ENCODE measurements at places on chromosomes 12 and 14.

DNA sequence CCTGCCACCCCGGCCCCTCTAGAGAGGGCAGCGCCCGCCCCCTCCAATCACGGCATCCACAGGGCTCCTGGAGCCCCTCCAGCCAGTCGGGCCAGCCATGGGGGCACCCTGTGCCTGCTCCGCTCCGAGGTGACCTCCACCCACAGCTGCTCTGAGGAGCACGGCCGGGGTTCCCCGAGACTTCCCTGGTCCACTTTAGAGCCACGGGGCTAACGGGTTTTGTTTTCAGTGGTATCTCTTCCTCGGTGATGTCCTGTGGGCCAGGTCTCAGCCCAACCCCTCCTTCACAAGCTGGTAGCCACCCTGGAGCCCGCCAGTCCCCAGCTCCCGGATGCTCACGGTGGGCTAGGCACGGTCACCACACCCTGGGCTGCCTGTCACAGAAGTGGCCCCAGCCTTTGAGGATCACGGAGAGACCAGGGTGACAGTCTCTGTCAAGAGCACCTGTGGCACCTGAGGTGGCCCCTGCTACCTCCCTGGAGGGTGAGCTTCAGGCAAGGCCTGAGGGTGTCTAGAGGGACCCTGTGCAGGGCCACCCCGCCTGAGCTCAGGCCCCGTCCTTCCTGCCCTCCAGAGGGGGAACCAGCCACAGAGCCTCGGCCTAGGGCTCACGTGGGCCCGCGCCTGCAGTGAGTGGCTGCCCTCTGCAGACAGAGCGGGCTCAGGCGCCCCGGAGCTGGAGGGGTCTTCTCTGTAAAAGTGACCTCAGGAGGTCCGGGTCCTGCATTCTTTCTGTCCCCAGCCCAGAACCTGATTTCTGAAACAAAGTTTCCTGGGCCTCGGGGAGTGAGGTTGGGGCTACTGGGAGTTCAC is 146.0 kb upstream of the C14orf180 start:
- no peak for DNase-seq

DNA sequence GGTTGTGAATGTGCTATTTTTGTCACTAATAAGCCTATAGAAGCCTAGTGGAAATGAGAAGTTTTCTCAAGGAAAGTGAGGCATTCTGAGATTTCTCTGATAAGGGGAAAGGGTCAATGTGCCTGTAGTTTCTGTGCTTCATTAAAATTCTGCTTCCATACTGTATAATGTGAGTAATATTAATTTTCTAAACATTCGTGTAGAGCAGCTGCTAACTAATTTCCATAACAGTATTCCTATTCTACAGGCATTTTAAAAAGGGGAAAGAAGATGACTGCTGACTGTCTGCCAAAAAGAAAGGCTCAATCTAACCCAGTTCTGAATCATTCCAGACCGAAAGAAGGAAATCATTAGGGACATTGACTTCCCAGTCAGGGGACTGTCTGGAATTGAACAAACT is 293.3 kb upstream of the TMPO start:
- no peak for DNase-seq

GRCh38 chr12:1519642-1520041 is 74.7 kb downstream of the FBXL14 start:
- DNase-seq, result no peak

- DNase-seq, result no peak
Measured at GRCh38 chr12:58919231-58920101, 838 bp downstream of the LRIG3 start.

- no peak for DNase-seq
Measured at GRCh38 chr14:21034707-21035106, at the start of gene RNASE13. Gene RNASE13, minus strand, starts transcription at chr14:21034807. Its CDS starts 519 bp downstream, at chr14:21034288.

DNA sequence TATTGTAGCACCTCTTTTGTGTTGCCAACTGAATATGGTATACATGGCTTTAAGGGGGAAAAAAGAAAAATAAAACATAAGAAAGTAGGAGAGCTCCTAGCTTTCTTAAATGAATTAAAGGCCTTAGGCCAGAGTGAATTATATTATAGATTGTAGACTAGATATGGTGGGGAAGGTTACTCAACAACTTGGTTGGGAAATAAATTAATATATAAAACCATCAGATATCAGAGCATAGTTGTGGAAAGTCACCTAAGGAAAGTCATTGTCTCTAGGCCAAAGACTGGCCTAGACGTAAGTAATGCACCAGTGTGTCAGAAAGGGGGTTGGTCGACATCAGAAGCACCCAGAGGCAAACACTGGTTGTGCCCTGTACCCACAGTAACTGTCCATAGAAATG is 391.8 kb downstream of the RAD51B start:
- no peak for DNase-seq

GRCh38 chr12:50708631-50709030 is 55.3 kb upstream of the ATF1 start:
- no peak for DNase-seq

DNA sequence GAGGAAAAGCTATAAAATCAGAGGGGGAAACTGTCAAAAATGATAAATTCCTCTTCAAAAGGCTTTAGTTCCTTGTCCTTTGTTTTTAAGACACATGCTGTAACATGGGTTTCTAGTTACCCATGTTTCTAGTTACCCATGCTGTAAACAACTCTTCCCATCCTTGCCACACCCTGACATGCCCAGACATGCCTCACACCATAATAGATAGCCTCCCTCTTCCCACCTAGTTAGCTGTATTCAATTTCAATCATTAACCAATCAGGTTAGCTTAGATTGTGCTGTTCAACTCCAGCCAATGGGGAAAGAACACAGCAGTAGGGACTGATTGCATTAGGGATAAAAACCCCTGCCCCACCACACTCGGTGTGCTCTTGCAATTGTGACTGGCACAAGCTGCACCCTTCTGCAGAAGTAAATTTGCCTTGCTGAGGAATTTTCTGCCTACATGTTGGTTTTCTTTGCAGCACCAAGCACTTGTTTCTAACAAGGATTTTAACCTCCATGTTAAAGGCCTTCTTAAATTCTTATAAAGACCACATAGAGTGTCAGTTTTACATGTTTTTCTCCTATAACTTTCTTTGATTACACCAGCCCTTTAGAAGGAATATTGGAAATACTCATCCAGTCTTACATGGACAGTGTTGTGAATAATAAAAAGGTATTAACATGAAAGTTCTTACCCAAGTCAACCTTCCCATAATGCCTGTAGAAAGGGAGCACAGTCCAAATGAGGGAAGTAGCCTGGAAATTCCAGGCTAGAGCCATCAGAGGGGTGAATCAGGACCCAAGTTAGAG is 32.5 kb upstream of the LALBA start:
- no peak for DNase-seq

DNA sequence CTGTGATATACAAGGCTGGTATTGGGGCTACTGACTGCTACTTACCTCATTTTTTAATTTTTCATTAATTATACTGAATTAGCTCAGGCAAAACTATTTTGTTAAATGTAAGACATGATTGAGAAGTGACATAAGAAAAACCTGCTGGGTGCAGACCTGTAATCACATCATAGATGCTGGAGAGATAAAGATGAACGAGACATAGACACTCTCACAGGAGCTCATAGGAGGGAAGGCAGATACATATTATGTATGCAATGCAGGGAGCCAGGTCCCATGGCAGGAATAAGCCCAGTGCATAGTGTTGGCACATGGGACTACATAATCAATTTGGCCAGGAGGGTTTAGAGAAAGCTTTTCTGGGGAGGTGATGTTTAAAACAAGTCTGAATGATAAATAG is 74.9 kb downstream of the PRKCH start:
- no peak for DNase-seq

DNA sequence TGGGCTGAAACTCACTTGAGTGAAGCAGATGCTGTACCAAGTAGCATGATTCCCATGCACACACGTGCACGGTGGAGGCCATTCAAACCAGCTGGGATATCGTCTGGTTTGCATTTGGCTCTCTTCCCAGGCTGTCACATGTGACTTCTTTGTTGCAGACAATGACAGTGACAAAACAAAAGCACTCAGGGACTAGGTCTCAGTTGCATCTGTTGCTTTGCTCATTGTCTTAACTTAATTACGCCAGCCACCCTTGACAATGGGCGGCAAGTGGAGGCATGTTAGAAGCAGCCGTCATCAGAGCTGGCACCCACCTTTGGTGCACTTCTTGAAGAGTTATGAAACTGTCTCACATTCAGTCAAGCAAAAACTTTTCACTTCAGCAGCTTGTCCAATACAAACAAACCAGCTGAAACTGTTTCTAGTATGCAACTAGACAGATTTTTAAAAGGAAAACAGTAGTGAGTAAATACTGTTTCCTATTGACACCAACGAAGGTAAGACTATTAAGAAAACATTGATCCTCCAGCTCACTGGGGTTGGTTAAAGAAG is 74.3 kb downstream of the IGF1 start:
- DNase-seq, result no peak

DNA sequence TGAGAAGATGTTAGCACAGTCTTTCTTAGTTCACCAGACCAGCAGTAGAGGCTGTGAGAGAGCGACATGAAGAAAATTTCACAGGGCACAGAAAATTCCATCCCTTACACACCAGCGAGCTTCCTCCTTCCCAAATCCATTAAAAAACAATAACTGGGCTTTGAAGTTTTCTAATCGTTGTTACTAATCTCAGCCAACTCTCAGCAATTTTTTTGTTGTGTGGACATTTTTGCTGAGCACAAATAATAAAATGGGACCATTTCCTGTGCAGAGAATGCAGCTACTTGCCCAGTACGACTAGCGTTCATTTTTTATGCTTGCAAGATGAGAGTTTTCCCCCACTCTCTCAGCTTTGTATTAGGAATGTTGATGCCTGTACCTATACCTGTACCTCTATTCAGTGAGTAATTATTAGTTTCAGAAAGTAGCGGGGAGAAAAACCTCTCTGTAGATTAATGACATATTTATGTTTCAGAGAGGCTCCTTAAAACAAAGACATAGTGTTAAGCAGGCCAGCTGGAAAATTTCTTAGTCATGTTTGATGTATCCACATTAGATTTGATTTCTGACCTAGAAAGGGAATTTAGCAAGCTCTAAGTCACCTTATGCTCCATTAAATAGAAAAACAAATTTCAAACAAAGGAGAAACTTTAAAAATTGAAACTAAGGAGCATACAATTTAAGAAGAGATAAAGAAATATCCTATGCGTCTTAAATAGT is 146.5 kb downstream of the SRGAP1 start:
- DNase-seq, result no peak

DNA sequence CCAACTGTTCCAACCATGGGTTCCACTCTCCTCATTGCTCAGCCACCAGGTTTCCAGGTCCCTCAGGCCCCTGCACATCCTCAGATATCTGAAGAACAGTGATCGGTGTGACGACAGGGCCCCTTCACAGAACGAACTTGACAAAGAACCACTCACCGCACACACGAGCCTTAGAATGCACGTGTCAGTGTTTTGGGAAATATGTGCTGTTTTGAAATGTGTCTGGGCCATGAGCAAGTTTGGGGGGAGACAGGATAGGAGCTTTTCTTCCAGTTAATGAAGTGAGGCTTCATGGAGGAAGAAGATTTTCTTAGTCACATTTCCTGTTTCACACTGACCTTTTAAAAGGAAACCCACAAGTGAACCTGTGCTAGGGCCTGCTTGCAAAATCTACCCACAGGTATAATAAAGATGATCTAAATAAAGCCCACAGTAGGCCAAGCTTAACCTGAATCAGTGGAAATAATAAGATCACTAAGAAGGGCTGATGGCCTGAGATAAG is 58.6 kb downstream of the ZFP36L1 start:
- DNase-seq, result no peak

DNA sequence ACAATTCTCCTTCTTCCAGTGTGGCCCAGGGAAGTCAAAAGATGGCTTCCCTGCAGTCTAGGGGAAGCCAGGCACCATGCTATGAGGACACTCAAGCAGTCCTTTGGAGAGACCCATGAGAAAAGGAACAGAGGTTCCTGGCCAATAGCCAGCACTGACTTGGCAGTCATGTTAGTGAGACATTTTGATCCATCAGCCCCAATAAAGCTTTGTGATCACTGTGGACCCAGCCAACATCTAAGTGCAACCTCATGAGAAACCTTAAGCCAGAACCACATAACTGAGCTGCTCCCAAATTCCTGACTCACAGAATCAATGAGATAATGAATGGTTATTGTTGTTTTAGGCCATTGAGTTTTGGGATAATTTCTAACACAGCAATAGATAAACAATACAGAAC is 51.0 kb upstream of the NAP1L1 start:
- DNase-seq, result no peak

DNA sequence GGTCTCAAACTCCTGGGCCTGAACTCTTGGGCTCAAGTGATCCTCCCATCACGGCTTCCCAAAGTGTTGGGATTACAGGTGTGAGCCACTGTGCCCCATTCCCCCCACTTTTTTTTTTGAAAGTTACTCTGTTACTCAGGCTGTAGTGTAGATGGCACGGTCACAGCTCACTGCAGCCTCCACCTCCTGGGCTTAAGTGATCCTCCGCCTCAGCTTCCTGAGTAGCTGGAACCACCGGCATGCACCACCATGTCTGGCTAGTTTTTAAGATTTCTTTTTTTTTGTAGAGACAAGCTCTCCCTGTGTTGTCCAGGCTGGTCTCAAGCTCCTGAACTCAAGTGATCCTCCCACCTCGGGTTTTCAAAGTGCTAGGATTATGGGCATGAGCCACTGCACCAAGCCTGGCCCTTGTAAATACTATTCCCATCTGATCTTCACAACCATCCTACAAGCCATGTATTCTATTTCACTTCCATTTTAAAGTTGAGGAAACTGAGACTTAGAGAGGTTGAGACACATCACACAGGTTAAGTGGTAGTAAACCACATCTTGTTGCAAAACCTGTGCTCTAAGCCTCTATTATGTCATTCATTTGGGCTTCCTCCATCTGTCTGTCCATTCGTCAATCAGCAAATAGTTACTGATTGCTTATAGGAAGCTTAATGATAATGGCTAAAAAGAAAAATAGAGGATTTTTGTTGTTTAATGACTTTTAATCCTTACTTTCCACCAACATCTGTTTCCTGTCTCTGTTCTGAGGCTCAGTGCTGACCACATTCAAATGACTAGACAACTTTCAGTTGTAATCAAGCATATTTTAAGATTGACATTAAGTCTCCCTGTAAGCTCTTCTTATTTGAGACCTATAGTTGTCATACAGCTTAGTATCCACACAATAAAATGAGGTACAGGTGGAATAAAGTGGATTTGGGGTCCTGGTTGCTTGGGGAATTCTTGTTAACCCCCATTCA is 9.2 kb downstream of the ASCL4 start:
- no peak for DNase-seq

DNA sequence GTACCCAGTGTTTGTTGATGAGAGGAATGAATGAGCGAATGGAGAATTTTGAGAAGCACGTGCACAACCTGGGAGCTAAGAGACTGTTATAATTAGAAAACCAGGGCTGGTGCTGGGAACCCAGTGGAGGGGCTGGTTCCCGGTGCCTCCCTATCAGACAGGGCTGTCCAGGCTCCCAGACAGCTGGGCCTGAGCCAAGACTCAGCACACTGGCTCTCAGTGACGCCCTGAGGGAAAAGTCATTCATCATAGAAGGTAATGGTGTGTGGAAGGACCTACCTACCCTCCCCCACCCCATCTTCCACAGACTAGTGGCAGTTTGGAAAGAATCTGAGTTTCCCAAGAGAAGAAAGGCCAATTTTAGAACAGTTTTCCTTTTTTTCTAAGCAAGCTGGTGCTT is 34.7 kb downstream of the KCNA5 start:
- no peak for DNase-seq

DNA sequence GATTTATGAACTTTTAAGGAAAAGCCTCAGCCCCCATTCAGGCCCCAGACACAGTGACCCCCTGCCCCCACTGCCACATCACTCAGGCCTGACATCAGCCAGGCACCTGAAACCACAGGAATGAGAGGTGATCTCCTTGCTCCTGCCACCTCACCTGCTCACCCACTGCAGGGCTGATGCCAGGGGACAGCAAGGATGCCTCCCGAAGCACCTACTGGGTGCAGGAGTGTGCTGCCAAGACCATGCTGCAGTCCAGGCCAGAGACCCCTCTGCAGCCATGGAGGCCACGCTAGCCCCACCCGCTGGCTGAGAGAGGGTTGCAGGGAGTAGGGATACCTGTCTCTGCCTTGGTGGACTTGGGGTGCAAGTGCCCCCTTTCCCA is 18.6 kb upstream of the KRT7 start:
- no peak for DNase-seq
